A549 treated with CORT108297 at 1 μM for 4 hours (cell line): ENCODE measurements at places on chromosomes 6 and 20. TPM values are rescaled to one million over a fixed set of nuclear protein-coding genes. Genes with fewer than 3 reads are reported as not detected.

Gene MOG
- total RNA-seq = not detected in 5 replicates

Gene TSBP1
- total RNA-seq = not detected in 5 replicates

Gene C6orf58
- 0.13 to 0.24 TPM (median 0.15 TPM) in 5 replicates for total RNA-seq

Gene MEP1A
- not detected in 5 replicates for total RNA-seq

Gene GJA10
- total RNA-seq = not detected in 5 replicates

Gene GSTA1
- 0.11 TPM in 1 of 5 replicates, not detected in the others for total RNA-seq
